ENCODE measurements at places on chromosomes 12 and 14.
A peak's percentile ranks its signal among the peaks of the same experiment; 100 is the strongest.

- DNase-seq: no peak
These were observed 15.6 kb downstream of the CCER1 start for GRCh38 chr12:90939382-90939781.

- DNase-seq: no peak
These were observed 23.0 kb downstream of the BTBD6 start for GRCh38 chr14:105271224-105271890.

DNA sequence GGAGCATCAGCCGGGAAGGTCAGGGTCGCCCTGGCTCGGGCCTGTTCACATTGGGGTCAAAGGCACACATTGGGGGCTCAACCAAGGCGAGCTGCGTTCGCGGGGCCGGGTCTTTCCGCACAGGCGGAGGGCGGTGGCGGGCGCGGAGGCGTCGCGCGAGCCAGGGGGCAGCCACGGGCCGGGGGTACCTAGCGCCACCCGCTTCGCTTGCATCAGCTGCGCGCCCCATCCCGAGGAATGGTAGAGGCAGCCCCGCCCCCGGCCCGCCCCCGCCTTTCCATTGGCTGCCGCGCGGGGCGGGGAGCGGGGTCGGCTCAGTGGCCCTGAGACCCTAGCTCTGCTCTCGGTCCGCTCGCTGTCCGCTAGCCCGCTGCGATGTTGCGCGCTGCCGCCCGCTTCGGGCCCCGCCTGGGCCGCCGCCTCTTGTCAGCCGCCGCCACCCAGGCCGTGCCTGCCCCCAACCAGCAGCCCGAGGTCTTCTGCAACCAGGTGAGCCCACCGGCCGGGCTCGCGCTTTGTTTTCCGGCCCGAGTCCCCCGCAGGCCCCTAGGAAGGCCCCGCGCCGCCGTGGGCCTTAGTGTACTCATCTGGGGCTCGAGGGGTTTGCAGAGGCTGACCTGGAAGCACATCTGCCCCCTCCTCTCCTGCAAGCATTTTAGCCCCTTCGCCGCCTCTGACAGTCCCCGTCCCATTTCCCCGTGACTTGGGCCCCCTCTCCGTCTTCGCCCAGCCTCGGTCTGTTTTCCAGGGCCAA, at the start of gene ALDH2:
ALDH2 (plus strand) TSS at position 326 of the 754 bp plus-strand sequence; CDS start at position 376, 50 bp downstream.
- DNase-seq: peak; percentile 72

GRCh38 chr12:63150713-63151622, at the start of gene AVPR1A:
Gene AVPR1A (minus strand): TSS chr12:63151201. CDS start chr12:63150836, 365 bp downstream.
- no peak for DNase-seq

DNA sequence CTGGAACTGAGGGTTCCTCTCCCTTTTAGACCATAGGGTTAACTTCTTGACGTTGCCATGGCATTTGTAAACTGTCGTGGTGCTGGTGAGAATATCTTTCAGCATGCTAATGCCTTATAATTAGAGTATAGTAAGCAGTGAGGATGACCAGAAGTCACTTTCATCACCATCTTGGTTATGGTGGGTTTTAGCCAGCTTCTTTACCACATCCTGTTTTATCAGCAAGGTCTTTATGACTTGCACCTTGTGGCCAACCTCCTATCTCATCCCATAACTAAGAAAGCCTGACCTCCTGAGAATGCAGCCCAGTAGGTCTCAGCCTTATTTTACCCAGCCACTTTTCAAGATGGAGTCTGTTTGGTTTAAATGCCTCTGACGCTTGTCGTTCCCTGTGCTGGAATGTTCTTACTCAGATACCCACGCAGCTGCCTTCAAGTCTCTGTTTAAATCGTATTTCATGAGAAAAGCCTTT, 44.2 kb downstream of the BBS10 start:
- no peak for DNase-seq

DNA sequence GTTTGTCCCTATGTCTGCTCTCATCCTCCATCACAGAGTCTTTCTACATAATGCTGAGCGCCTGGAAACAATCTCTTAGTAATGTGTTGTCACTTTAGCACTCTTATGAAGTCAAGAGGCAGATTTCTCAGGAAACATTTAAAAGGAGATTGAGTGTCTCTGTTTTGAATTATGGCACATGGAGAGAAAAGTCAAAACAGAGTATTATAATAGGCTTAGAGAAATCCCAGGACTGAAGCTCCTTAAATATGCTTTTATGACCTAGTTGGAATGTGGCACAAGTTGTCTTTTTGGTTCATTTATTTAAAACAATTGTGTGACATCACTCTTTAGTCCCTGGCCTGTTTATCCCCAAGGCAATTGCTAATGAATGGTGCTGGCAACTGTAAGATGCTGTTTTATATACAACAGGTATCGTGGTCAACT, 117.8 kb upstream of the HIF1A start:
- no peak for DNase-seq

GRCh38 chr12:61956545-61956944, 303.7 kb upstream of the USP15 start:
- no peak for DNase-seq

GRCh38 chr14:51818748-51819380, 41.5 kb upstream of the GNG2 start:
- DNase-seq: no peak

DNA sequence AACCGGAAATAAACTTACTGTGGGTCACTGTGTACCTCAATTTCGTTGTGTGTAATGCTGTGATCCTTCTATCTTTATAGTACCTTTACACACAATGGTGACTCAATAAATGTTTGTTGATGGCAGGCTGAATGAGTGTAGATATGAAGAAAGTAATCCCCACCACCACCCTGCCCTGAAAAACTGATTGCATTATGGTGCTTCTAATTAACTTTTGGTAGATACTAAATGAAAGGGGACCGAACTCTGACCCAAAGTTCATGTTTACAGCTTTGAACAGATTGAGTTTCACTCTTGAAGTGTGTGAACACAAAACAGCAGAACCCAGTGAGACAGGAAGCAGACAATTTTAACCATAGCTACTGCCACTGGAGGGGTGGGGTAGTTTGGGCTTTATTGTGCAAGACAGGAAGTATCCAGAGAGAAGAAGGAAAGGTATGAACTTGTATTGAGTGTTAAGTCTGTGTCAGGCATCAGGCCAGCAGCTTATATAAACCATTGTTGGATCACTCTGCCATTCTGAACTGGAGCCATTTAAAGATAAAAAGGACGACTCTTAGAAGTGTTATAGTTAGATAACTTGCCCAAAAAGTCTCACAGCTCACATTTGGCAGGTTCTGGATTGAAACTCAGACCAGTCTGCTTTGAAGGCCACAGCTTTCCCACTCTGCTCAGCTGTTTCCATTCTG, 197.0 kb upstream of the AMIGO2 start:
- peak; percentile 29 for DNase-seq

DNA sequence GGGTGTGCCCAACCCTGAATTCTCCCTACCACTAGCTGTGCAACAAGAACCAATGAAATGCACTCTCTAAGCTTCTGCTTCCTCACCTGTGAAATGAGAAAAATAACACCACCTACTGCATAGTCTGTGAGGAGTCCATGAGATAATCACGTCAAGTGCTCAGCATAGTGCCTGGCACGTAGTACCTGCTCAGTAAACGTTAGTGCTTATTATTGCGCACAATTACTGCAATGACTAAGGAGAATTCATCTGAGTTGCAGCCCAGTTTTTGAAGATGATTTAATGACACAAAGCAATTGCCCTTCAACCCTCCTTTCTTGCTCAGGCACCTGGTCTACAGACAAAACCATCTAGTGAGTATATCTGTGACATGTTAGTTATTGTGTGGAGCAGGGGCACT, 8.8 kb downstream of the VDR start:
- no peak for DNase-seq

- no peak for DNase-seq
These were observed 1586.5 kb upstream of the SEL1L start for GRCh38 chr14:83120187-83120586.

DNA sequence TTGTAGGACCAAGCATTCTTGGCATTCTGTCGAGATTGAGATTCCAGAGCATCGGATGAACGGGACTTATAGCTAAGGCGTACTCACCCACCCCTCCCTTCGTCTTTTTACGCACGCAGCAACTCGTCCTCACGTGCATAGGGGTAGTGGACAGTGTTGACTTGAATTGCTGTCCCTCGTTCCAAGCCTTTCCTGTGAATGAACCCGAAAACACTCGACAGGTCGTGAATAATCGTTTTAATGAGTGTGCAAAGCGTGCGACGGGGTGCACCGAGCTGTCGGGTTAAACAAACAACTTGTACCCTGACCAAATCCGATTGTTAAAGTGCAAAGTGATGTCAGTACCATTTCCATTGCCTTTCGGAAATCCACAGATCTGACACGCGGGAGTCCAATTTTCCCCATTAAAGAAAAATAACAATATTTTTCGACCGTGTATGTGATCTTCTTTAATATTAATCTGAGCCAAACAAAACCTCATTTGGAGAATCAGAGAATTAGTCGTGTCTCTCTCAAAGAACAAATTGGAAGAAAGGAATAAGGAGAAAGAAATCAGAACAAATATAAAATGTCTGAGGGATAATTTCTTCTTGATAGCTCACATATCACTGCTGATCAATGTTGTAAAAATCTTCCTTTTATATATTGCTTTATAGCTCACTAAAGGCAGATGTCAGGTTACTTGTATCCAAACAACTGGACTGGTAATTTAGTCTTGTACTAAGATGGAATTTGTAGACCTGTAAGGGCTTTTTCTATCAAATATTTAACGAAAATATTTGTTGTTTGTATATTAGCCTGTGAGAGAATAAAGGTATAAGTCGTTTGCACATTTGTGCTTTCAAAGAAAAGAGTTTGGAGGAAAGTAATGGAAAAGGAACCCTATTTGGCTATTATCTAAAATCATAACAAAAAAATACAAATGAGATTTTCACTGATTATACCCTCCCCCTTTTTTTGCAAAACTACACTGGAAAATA, 11.8 kb downstream of the FOXG1 start:
- no peak for DNase-seq

GRCh38 chr12:59036973-59037762, 116.9 kb upstream of the LRIG3 start:
- DNase-seq: no peak

DNA sequence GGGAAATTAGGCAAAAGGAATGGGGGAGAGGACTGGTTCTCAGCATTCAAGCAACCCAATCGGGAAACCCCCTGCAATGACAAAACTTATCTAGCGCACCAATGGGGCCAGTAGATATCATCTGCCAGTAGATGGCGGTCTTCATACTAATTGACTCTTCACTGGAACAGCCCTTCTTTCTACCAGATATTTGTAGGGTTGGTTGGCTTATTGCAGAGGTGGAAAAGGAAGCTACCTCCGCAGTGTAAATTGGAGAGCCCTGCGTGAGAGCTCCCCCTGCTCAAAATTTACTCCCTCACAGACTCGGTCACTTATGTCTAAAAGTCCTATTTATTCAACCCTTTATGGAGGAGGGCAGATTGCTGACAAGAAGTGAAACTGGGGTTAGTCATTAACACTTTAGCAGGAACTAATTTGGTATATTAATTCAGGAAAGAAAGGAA, 166.1 kb upstream of the CCND2 start:
- peak; percentile 55 for DNase-seq

- DNase-seq: no peak
These were observed at the start of gene GMPR2 for GRCh38 chr14:24232645-24233537. Gene GMPR2 (plus strand): TSS chr14:24232929. CDS start chr14:24233254, 325 bp downstream.

- no peak for DNase-seq
These were observed 4.7 kb upstream of the COCH start for GRCh38 chr14:30869551-30870155.

DNA sequence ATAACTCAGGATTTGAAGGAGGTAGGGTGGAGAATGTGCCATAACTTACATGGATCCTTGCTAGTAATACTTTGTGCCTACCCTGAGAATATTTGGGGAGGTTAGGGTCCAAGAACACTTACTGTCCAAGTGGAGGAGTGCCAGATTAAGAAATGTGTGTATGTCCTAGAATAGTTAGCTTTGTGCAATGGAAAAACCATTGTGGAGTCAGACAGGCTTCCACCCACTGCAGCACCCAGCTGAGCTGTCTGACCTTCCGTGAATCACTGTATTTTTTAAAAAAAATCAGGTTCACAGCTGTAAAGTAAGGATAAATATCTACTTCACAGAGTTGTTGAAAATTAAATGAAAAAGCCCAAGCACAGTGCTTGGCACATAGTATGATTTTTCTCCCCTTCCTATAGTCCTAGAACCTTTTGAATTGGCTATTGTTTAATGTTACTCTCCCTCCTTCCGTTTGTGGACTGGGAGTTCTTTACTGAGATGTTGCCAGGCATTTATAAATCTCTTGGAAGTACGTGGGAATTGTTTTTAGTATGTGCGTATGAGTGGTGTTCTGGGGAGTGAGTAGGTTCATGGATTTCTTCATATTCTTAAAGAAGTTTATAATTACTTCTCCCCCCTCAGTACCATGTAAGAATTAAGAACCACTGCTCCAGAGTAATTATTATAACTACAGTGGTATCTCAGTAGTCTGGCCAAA, 9.2 kb downstream of the RAB21 start:
- DNase-seq: no peak

DNA sequence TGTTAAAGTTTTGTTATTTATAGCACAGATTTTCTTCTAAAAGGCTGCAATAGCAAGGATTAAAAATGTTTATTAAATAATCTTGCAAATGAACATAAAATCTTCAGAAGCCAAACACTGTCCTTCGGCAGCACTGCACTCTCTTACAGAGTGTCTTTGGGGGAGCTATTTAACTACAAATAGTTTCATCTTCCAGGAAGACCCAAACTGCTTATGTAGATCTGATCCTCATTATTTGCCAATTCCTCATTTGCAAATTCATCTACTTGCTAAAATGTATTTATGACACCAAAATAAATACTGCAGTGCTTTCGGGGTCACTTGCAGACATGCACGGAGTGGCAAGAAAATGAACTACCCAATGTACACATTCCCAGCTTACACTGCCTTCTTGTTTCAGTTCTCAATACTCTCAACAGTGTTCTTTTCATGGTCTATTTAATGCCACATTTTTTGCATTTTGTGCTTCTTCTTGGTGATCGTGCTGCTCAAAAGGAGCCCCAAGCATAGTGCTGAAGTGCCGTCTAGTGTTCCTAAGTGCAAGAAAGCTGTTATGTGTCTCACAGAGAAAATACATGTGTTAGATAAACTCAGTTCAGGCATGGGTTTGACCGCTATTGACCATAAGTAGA, 128.1 kb downstream of the PRKD1 start:
- no peak for DNase-seq

DNA sequence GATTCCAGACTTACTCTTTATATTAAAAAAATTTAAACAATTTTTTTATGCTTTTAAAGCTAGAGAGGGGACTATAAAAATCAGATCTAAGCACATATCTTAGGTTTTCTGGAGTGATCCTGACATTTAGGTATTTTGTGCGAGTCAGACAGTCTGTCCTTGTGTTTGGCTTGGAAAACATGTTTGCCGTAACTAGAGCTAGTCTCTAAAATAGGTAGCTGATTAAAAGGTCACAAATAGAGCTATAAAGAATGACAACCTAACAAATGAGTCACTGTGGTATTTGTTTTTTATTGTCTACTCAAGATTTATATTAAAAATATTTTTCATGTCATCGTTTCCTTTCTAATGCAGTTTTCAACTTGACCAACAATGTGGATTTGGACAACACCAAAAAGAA, 73.4 kb downstream of the MNAT1 start:
- DNase-seq: no peak
